Caco-2 (cell line): ENCODE measurements at places on chromosomes 3 and 15.

DNA sequence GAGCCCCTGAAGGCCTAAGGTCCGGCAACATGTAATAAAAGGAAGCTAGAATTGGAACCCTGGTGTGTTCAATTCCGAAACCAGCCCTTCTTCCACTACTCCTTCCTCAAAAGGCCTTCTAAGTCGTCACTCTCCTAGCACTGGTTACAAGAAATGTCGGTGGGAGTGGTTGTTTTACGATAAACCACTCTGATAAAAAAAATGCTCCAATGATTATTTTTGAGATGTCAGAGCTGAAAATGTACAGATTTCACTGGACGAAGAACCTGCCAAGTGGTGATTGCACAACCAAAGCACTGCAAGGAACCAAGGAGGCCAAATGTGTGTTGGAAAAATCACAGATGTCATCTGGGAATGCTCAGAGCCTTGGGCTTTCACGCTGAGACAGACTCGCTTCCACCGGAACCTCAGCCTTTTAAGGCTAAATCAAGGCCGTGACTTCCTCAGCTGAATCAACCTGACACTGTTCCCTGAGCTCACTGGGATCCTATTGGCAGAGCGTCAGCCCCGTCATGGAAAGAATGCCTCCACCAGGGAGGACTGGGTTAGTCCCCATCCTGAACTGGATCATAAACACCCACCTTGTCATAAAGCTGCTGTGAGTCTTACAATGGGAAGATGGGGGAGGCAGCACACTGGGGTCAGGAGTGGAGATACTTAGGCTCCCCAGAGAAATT lies 108.1 kb upstream of the THBS1 start:
- DNase-seq: no peak

DNA sequence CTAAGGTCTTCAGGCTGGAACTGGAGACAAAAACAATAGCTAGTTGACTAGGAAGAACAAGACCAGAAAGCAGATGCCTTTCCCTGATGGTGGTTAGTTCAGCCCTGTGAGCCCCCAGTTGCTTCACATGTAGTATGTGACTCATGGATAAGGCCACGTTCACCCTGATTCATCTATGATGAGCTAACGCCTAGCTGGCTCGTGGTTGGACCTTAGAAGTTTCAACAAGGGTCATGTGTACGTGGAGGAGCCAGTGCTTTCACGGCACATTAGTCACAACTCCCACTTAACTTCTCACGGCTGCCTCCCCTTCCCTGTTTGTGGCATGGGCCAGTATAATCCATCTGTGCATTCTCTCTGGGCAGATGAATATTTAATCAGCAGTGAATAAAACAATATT lies 20.6 kb downstream of the COL8A1 start:
- DNase-seq: no peak

- DNase-seq: no peak
Observed at GRCh38 chr15:78389738-78390137, 48.3 kb upstream of the IREB2 start.

DNA sequence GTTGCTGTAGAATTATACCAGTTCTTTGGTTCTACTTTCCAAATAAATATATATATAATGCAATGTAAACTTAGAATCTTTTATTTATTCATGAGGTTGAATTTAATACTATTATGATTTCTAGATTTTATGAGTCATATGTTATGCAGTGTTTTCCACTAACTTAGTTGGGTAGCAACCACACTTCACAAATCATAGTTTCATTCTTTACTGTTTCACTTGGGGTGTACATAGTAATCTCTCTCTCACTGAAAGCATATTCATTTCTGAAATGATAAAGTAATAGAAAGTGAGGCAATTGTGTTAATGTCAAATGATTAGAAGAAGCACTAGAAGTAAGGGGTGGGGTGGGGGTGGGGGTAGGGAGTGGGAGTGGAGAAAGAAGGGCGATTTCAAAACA lies 52.6 kb downstream of the IQCH start:
- no peak for DNase-seq
